Endodermal cell (in vitro differentiated cells): ENCODE measurements at places on chromosomes 16 and 17.

- no peak for DNase-seq
Measured at GRCh38 chr16:6157806-6158205, 1060.2 kb upstream of the EEF2KMT start.

GRCh38 chr17:50661795-50662391 is 27.2 kb downstream of the ABCC3 start:
- DNase-seq, result peak; percentile 89

GRCh38 chr17:6639586-6640535 is 650 bp downstream of the KIAA0753 start:
- peak; percentile 80 for DNase-seq

GRCh38 chr17:15884731-15885130 is 60.2 kb upstream of the ADORA2B start:
- no peak for DNase-seq

- peak; percentile 83 for DNase-seq
Measured at GRCh38 chr17:78130437-78131101, at the start of gene TMC8. TMC8 (plus strand) TSS chr17:78130771; CDS start chr17:78131589, 818 bp downstream.

- no peak for DNase-seq
Measured at GRCh38 chr16:16149710-16150116, 73.6 kb downstream of the ABCC6 start.

- no peak for DNase-seq
Measured at GRCh38 chr17:41895617-41896016, 23.1 kb downstream of the ACLY start.

- DNase-seq, result no peak
Measured at GRCh38 chr17:76131692-76132573, 9.1 kb downstream of the FOXJ1 start.

GRCh38 chr16:47965439-47965838 is 190.4 kb downstream of the ABCC12 start:
- peak; percentile 75 for DNase-seq

DNA sequence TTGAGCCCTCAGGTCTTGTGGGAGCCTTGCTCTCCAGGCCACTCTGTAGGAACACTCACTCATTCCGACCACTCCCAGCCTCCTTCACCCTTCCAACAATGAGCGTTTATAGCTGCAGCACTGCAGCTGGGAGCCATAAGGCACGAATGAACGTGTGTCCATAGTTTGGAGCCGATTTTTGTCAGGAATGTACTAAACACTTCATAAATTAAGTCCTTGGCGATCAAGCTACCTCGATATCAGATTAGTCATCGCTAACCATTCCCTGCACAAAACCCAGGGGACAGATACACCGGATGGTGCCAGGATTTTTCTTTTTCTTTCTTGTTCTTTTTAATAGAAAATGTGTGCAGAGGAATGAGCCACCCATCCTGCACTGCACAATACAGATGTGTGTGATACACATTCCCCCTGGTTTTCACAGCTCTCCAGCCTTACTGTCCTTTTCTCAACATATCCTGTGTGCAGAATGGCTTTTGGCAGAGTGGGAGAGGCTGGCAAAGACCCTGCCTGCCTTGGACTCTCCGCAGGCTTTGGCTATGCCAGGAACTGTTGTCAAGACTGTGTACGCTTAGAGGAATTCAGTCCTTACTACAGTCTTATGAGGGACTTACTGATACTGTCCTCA is 68.4 kb upstream of the ELAC2 start:
- DNase-seq, result no peak

DNA sequence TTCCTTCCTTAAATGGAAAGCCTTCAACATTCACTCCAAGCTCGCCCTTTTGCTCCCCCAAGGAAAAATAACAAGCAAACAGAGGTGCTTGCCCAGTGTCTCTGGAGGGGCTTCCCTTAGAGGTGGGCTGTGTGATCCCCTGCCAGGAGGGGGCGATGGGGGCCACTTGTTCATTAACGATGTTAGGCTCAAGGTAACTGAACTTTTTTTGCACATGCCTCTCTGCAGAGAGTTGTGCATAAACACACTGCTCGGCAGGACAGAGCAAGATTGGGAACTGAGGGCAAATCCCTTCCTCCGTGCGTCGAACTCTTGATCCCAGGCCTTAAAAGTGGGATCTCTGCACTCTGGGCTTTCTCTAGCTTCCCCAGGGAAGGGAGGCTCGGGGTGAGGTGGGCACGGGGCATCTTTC is 15.5 kb upstream of the NAGLU start:
- peak; percentile 69 for DNase-seq

DNA sequence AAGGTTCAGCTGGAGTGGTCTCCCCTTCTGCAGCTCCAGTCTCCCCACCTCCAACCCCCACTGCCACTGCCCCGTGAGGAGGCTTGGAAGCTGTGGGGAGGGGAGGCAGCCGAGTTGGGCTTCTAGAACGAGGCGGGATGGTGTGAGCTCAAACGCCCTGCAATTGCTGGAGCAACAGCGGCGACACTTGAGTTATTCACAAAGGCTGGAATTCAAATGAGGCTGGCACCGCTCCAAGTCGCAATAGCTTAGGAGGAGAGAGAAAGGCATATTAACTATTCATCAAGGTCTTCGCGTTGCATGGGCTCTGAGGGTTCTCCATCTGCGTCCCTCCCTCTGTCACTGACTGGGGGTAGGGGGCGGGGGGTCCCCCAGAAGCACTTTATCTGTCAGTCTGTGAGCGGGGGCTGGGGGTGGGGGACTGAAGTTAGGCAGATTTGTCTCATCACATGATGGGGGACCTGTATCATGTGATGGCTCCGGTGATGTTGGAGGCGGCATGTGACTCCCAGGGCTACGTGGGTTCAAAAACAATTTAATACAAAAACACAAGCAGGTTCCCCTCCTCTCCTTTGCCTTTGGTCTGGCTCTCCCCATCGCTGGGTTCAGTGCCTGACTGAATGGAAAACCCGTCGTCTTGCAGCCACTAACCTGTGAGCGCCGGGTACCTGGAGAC is 70.5 kb downstream of the RBBP6 start:
- peak; percentile 80 for DNase-seq

GRCh38 chr16:1657841-1658240 is 20.2 kb upstream of the JPT2 start:
- DNase-seq, result no peak

- peak; percentile 88 for DNase-seq
Measured at GRCh38 chr17:49498029-49498615, 3.0 kb downstream of the NGFR start.

- no peak for DNase-seq
Measured at GRCh38 chr16:30478766-30479478, 6.4 kb downstream of the ITGAL start.

GRCh38 chr17:7523033-7523432 is 25.8 kb upstream of the TNFSF12 start:
- DNase-seq, result peak; percentile 87

DNA sequence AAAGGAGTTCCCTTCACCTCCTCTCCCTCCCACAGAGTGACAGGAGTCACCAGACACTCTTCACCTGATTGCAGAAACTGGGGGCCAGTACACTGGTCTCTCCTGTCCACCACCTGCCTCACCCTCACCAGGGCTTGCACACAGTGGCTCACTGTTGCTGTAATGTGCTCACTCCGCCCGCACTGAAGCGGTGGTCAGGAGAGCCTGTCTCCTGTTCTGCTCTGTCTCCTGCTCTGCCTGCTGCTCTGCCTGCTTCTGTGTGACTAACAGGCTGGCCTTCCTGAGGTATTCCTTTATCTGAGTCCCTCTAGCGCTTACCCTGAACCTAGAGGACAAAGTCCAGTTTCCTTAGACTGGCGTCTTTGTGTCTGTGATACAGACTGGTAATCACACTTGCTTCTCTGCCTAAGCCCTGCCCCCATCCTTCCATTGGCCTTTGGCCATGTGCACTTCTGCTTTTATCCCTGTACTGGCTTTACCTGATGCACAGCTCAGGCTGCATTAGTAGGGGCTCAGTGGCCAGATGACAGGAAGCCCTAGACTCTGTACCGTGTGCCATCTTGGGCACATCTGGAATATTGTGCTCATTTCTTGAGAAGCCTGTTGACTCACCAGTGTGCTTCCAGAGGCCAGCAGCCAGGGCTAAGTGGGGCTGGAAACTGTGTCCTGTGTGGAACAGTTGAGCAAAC is 13.3 kb downstream of the PROCA1 start:
- DNase-seq, result no peak

DNA sequence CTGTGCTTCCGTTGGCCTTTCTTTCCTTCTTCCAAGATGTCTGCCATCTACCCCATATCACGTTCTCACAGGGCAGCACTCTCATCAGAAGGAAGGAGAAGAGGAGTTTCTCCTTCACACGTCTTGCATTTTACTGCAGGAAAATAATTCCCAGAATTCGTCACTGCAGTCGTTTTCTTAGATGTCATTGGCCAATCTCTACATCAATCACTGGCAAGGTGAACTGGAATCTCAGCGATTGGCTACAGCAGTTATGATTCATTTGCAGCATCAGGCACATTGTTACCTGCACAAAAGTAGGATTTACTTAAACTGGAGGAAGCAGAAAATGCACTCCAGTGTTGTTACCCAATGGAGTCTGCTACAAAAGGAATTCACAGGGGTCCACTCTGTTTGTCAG is 277.2 kb upstream of the RBFOX1 start:
- no peak for DNase-seq

- DNase-seq, result no peak
Measured at GRCh38 chr17:1040216-1040600, 43.3 kb downstream of the TIMM22 start.

- DNase-seq, result peak; percentile 90
Measured at GRCh38 chr17:76867578-76868175, 527 bp upstream of the MGAT5B start.

GRCh38 chr16:11835891-11836649 is 15.3 kb downstream of the RSL1D1 start:
- DNase-seq, result peak; percentile 64

DNA sequence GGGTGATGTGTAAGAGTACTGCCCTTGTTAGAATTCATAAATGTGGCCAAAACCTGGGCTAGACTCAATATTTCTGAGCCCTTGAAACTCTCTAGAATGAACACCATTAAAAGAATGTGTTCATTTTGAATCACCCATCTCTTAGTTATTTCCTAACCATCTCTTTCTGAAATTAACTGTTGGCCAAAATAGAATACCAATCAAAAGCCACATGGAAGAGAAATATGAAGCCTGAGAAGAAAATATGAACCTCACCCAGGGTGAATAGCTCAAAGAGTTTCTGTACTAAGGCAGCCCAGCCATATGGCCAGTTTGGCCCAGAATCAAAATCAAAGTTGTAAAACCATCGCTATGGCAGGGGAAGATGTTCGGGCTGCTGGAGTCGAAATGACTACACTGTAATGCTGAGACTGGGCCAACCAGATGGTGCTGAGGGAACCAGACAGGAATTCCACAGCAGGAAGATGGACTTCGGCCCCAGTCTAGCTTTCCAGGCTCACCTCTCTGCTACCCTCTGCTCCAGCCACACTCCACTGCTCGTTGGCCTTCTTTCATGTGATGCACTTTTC is 154.3 kb upstream of the ZFHX3 start:
- DNase-seq, result no peak

DNA sequence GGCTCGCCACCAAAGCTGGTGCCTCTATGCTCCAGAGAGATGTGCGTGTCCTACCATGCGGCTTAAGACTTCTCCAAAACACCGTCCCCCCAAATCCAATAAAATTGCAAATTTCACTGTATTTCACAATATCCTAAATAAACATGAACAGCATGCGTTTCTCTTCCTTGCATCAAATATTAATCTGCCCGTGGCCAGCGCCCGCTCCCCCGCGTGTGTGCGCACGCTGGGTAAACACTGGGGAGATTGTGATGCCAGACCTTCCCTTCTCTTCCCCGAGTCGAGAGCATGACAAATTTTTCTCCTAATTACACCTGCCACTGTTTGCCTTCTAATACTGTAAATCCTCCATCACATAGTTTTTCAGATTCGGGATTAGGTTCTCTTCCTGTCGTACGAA is 148.1 kb downstream of the MRM1 start:
- no peak for DNase-seq

DNA sequence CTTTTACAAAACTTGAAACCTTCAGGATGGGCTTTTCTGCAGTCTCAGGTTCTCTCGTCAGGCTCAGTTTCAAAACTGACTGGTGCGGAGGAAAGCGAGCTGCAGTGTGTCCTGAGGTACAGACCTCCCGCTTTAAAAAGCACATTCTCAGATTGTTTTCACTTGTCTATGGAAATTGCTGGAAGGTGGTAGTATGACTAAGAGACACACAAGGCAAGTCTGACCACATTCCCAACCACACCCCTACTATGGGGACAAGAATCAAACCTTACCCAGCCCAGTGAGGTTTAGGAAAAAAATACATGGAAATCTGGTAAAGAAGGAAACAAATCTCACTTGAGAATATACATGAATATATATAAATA is 18.2 kb downstream of the SRP68 start:
- DNase-seq, result no peak
